ENCODE measurements at places on chromosomes 6 and 20.

GRCh38 chr20:63830841-63831588 lies at the start of gene ZBTB46:
Gene ZBTB46 (minus strand): TSS chr20:63831264. CDS start chr20:63790757, 40,507 bp downstream.
- DNase-seq: no peak

GRCh38 chr6:144194293-144194810 lies 44.0 kb downstream of the STX11 start:
- DNase-seq: no peak

DNA sequence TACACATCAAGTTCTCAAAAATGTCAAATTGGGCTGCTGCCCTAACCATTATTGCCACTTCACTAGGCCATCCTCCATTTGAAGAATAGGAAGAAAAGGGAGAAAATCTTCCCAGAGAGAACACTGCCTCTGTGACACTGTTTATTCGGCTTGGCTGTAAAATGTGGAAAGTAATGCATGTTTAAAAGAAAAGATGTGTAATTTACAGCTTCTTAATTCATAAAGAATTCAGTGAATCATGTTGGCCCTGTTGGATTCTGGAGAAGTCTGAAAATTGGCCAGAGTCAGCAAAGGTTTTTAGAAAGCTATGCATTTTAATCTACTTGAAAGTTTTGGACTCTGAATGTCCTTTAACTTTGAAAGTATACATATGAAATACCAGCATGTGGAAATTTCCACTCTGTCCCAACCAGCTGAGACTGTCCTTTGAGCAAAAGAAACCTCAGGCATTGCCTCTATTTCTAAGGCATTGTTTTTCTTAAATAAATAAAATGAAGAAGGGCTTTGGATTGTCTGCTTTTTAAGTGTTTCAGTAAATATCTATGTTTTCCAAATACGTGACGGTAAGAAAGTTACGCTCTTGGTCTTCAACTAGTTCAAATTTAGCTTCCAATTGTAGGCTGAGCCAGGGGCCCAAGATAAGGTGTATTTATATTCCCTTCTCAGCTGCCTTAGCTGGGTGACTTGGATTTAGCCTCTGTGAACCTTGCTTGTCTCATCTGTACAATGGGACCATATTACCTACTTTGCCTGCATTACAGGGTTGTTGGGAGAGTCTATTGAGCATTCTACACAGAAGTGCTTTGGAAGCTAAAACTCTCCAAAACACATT lies 222.2 kb downstream of the UST start:
- DNase-seq: no peak

GRCh38 chr6:134764741-134765140 lies 185.2 kb downstream of the ALDH8A1 start:
- DNase-seq: no peak

- DNase-seq: no peak
Observed at GRCh38 chr6:140921366-140922226, 1211.1 kb upstream of the GJE1 start.

- DNase-seq: no peak
Observed at GRCh38 chr20:44696315-44696714, 18.9 kb upstream of the CCN5 start.

- DNase-seq: no peak
Observed at GRCh38 chr20:921068-921467, 4.9 kb upstream of the ANGPT4 start.

GRCh38 chr6:169795196-169795595 lies 43.8 kb downstream of the ERMARD start:
- DNase-seq: no peak

- no peak for DNase-seq
Observed at GRCh38 chr6:136411453-136412354, 122.1 kb upstream of the BCLAF1 start.

DNA sequence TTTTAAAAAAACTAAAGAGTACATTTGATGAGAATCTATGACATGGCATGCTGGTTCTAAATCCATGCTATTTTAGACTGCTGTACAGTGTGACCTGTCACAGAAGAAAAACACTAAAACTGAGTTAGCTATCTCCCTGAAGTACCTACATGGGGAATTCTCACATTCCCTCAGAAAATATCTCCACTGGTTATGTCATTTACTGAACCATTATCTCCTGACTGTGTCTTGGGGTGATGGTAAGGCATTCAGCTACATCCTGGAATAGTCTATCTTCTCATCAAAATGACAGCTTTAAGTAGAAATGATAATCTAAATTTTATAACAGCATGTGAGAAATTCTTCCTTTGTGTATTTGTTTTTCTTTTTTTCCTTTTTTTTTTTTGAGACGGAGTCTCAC lies 172.1 kb upstream of the HTR1E start:
- no peak for DNase-seq

DNA sequence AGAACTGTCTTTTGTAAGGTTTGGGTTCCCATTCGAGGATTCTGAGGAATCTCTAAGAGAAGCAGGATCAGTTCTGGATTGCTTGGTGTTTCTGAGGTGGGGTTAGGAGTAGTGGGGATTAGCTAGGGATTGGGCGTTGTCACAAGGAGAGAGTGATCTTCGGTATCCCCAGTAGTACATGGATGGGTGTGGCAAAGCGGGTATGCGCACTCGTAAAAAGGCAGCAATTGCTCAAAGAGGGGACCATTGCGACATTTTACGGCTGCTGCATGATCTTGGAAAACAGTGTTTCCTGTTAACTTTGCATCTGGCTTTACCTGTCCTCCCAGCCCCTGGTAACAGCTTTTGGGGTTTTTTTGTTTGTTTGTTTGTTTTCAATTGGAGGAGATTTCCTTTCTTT lies 9.7 kb upstream of the ZSCAN9 start:
- no peak for DNase-seq
